Glutamatergic neuron (in vitro differentiated cells): ENCODE measurements at places on chromosomes 11 and 22.

DNA sequence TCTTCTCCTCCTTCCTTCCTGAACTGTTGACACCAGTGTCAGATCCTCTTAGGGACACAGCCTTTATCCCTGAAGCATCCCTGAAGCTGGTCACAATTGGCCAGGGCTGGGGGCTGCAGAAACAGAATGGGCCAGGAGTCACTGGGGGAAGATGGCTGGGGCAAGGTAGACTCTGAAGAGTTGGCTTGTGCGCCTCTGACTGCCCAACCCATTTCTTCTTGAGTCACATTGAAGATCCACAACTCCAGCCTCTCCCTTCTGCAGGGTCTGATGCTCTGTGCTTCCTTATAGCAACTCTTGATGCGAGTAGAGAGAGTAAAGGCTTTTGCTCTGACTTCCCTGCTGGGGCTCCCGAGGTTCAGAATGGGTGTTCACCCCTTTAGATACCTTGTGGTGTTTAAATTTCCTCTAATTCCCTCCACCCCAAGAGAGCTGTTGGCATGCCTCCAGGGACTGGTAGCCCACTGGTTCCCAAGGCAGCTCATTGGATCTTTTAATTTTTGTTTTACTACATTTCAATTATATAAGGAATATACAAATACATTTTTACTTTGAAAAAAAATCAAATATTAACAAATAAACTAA, 13.4 kb downstream of the PRDM11 start:
- peaks cover 6% of the 10 kb centered on the region for H3K27me3 ChIP-seq
- H3K4me3 ChIP-seq = no peak overlapping the region
- DNase-seq = no peak
- no peaks in the 10 kb centered on the region for H3K36me3 ChIP-seq

DNA sequence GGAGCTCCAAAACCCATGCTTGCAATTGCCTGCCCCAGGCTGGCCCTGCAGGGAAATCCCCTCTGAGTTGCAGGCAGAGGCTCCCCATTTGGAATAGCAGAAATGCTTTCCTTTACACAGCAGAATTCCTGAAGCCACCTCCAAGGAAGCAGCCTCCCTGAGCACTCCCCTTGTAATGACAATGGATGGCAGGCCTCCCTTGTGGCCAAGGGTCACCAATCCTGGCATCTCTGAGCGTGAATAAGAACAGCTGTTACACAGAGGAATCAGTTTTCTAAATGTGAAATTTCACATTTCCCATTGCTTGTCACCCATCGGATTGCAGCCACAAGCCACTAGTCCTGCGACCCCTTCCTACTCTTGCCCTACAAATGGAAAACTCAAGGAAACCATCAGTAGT, 107.6 kb downstream of the GALNT18 start:
- H3K36me3 ChIP-seq = no peaks in the 10 kb centered on the region
- DNase-seq = no peak
- H3K27me3 ChIP-seq = peaks cover 14% of the 10 kb centered on the region
- H3K27ac ChIP-seq = no peak overlapping the region
- peaks cover 74% of the 10 kb centered on the region for H3K4me1 ChIP-seq
- H3K4me3 ChIP-seq = no peak overlapping the region

DNA sequence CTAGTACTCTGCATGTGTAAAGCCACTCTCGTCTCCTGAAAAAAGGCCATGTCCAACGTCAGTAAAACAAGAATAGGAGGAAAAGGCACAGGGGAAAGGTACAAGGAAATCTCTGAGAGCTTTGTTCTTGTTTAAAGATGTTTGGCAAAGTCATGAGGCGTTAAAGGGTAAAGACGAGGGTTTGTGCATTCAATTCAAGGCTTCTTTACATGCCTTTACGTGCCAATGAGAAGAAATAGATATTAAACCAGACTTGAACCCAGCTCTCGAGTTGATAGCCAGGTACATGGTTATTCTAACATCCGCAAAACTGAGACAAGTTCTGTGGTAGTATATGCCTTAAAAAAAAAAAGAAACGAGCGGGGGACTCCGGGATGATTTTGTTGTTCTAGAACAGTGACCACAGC, 704 bp upstream of the CFL1 start:
- H3K4me3 ChIP-seq = peak overlapping the region; percentile 98
- H3K4me1 ChIP-seq = peaks cover 16% of the 10 kb centered on the region
- peaks cover 36% of the 10 kb centered on the region for H3K27me3 ChIP-seq
- no peak for DNase-seq
- H3K27ac ChIP-seq = peak overlapping the region; percentile 98

DNA sequence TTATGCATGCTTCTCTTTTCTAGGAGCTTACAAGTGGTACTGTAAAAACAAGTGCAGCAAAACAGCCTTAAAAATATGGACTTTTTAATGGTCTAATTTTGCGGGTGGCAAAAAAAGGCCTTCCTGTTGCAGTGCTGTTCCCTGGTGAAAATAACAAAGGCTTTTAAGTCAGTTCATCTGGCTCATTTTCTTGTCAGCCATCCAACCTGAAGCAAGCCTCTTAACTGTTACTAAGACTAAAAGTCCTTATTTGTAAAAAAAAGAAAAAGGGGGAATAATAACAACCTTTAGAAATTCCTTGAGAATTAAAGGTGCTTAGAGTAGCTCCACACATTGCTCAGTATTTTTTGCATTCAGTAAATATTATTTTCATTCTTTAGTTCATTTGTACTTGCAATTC, 200.5 kb upstream of the CHORDC1 start:
- no peak for DNase-seq
- H3K4me3 ChIP-seq = no peak overlapping the region
- no peak overlapping the region for H3K27ac ChIP-seq
- no peaks in the 10 kb centered on the region for H3K36me3 ChIP-seq

DNA sequence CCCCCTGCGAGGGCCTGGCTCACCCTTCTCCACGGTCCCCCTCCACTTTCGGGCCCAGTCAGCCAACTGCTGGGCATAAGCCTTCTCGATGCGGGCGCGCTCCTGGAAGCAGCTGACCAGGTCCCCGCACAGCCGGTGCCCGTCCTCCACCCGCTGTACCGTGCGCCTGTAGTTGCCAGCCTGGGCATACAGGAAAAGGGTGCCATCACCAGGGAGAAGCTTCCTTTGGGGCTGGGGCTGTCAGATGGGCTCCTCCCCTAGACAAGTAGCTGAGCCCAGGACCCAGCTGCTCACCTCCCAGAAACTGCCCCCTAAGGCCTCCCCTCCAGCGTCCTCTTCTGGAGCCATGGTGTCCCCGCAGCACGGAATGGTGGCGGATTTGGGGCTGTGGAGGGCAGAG, 3.9 kb downstream of the PACSIN3 start:
- H3K36me3 ChIP-seq = no peaks in the 10 kb centered on the region
- no peak overlapping the region for H3K27ac ChIP-seq
- peaks cover 3% of the 10 kb centered on the region for H3K27me3 ChIP-seq
- no peak for DNase-seq
- peaks cover 12% of the 10 kb centered on the region for H3K4me1 ChIP-seq
- H3K4me3 ChIP-seq = no peak overlapping the region

DNA sequence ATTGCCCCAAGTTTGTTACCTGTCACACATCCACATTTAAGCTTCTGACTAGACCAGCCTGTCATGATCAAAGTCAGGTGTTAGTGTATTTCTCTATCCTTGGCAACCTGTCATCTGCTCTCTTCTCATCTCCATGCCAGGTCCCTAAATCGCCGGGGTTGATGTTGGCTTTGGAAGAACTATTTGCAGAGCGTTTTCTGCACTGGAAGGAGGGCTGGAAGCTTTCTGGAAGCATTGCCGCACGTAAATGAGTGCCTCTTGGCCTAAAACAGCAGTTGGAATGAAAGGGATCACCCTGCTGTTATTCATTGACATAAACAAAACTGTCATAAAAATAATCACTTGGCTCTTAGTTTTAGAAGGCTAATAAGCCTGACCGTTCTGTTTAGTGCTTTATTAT, 1.4 kb downstream of the TTC12 start:
- peak overlapping the region; percentile 28 for H3K27ac ChIP-seq
- H3K4me3 ChIP-seq = peak overlapping the region; percentile 85
- peaks cover 38% of the 10 kb centered on the region for H3K4me1 ChIP-seq

- peaks cover 12% of the 10 kb centered on the region for H3K27me3 ChIP-seq
- DNase-seq = no peak
- H3K27ac ChIP-seq = peak overlapping the region; percentile 94
- H3K4me1 ChIP-seq = peaks cover 15% of the 10 kb centered on the region
- H3K36me3 ChIP-seq = no peaks in the 10 kb centered on the region
Observed at GRCh38 chr22:40857309-40857855, 434 bp downstream of the XPNPEP3 start.

GRCh38 chr22:36364255-36365019, 23.3 kb downstream of the MYH9 start:
- peaks cover 30% of the 10 kb centered on the region for H3K4me1 ChIP-seq
- H3K4me3 ChIP-seq = no peak overlapping the region
- H3K27ac ChIP-seq = no peak overlapping the region
- H3K36me3 ChIP-seq = no peaks in the 10 kb centered on the region
- peaks cover 5% of the 10 kb centered on the region for H3K27me3 ChIP-seq

DNA sequence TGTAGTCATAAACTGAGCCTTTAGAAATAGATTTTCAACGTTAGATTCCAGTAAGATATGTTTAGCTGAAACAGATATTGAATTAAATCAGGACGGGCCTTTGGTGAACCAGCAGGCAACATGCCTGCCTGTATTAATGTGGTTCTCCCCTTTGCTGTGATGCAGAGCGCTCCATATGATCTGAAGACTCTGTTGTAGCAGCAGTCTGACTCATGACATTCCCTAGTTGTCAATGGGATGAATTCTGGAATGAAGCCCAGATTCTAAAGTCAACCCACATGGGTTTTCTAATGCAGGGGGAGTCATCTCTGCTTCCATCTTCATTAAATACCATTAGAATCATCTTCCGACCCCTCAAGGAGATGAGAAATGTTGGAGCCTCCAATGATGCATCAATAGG, 864.5 kb downstream of the NTM start:
- H3K36me3 ChIP-seq = no peaks in the 10 kb centered on the region
- peaks cover 2% of the 10 kb centered on the region for H3K27me3 ChIP-seq
- H3K4me3 ChIP-seq = peak overlapping the region; percentile 2
- DNase-seq = no peak
- peaks cover 10% of the 10 kb centered on the region for H3K4me1 ChIP-seq

DNA sequence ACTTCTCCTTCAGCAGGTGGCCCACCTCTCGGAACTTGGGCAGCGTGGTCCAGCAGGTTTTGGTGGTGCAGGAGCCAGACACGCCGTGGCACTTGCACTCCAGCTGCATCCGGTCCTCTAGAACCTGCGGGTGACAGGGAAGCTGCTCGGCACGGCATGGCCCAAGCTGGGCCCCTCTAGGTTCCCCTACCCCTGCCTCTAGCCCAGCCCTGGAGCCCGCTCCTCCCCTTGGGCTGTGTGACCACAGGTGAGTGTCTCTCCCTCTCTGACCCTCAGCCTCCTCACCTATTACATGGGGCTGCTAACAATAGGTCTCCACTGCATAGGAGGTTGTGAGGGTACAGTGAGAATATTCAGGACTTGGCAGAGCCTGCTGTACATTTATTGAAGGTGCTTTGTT, 53.8 kb downstream of the WNT7B start:
- peaks cover 2% of the 10 kb centered on the region for H3K27me3 ChIP-seq
- no peak overlapping the region for H3K27ac ChIP-seq
- DNase-seq = no peak
- H3K4me3 ChIP-seq = no peak overlapping the region
- H3K36me3 ChIP-seq = no peaks in the 10 kb centered on the region
- no peaks in the 10 kb centered on the region for H3K4me1 ChIP-seq

DNA sequence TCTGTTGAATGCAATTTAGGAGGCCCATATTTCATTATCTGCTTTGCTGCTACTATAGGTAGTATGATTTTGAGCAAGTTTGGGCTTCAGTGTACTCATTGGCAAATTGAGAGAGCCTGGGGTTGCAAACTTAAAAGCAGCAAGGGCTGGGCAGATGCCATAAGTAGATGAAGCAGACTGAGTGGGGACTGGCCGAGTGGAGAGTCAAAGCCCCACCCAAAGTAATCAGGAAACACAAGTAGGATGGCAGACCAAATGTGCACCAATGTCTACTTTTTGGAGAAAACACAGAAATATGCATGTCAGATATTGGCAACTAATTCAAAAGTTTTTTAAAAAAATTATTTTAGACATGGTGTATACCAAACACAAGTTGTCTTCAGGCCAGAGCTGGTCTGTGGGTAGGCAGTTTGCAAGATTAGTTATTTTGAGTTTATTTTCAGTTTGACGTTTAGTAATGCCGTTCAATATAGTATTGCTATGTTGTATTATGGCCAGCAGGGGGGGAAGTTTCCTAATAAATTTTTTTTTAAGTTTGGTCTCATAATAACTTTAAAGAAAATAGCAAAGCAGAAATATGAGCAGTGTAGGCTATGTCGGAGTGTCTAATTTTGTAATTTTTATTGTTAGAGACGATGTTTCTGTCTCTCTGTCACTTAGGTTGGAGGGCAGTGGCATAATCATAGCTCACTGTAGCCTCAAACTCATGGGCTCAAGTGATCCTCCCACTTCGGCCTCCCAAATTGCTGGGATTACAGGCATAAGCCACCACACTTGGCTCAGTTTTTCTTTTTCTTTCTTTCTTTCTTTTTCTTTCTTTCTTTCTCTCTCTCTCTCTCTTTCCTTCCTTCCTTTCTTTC, 105.1 kb downstream of the HIPK3 start:
- DNase-seq = no peak
- no peaks in the 10 kb centered on the region for H3K4me1 ChIP-seq
- no peak overlapping the region for H3K4me3 ChIP-seq
- peaks cover 2% of the 10 kb centered on the region for H3K27me3 ChIP-seq

GRCh38 chr11:68904248-68904847, 657 bp downstream of the IGHMBP2 start:
- DNase-seq = peak; percentile 52
- H3K4me3 ChIP-seq = peak overlapping the region; percentile 99
- no peaks in the 10 kb centered on the region for H3K27me3 ChIP-seq
- H3K27ac ChIP-seq = peak overlapping the region; percentile 76
- H3K4me1 ChIP-seq = peaks cover 15% of the 10 kb centered on the region

- no peak for DNase-seq
- H3K36me3 ChIP-seq = no peaks in the 10 kb centered on the region
- H3K27me3 ChIP-seq = peaks cover 9% of the 10 kb centered on the region
Observed at GRCh38 chr22:44336962-44337677, 24.4 kb upstream of the SHISAL1 start.

- H3K27ac ChIP-seq = peak overlapping the region; percentile 97
- H3K27me3 ChIP-seq = peaks cover 4% of the 10 kb centered on the region
- peaks cover 6% of the 10 kb centered on the region for H3K4me1 ChIP-seq
- no peak for DNase-seq
- H3K4me3 ChIP-seq = peak overlapping the region; percentile 99
Observed at GRCh38 chr11:93783765-93784144, 327 bp upstream of the MED17 start.

DNA sequence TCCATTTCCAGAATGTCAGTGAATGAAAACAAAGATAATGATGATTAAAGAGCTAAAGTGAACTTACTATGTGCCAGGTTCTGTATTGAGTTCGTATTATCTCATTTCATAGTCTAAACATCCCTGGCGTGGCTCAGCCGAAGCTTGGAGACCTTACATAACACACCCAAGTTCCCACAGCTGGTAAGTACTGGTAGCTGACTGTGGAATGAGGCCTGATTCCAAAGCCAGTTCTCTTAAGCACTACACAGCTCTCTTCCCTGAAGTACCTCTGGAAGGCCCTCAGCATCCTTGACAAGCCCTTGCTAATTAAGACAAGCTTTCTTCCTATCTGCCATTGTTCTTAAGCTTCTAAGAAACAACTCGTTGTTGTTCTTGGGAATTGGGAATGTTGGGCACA, 28.6 kb upstream of the NCAM1 start:
- peaks cover 2% of the 10 kb centered on the region for H3K27me3 ChIP-seq
- H3K4me1 ChIP-seq = peaks cover 12% of the 10 kb centered on the region
- H3K4me3 ChIP-seq = no peak overlapping the region
- H3K27ac ChIP-seq = no peak overlapping the region
- peaks cover 15% of the 10 kb centered on the region for H3K36me3 ChIP-seq

GRCh38 chr11:67408437-67409200, 4.7 kb downstream of the TBC1D10C start:
- no peak overlapping the region for H3K27ac ChIP-seq
- no peak for DNase-seq
- H3K36me3 ChIP-seq = no peaks in the 10 kb centered on the region
- no peak overlapping the region for H3K4me3 ChIP-seq
- H3K4me1 ChIP-seq = peaks cover 10% of the 10 kb centered on the region
